A549 treated with ZK216348 at 1 μM for 4 hours (cell line): ENCODE measurements at places on chromosomes 4 and X. TPM values are rescaled to one million over a fixed set of nuclear protein-coding genes. Genes with fewer than 3 reads are reported as not detected.

HTT gene
- 9.8 to 13.4 TPM (median 12.3 TPM) in 5 replicates for total RNA-seq

TLR8 gene
- total RNA-seq = not detected in 5 replicates

NDP gene
- not detected in 5 replicates for total RNA-seq

GPC3 gene
- not detected in 5 replicates for total RNA-seq

TEX13D gene
- total RNA-seq = not detected in 5 replicates

RPL34 gene
- 817 to 886 TPM (median 865 TPM) in 5 replicates for total RNA-seq

HTN3 gene
- total RNA-seq = not detected in 5 replicates

LRRC66 gene
- 0.13 to 0.21 TPM in 2 of 5 replicates, not detected in the others for total RNA-seq
